Cortex of kidney (tissue), 1 donor: ENCODE measurements at places on chromosomes 1 and 21.

GRCh38 chr1:26434161-26434752 is 2.1 kb downstream of the DHDDS start:
- DNase-seq, result no peak

DNA sequence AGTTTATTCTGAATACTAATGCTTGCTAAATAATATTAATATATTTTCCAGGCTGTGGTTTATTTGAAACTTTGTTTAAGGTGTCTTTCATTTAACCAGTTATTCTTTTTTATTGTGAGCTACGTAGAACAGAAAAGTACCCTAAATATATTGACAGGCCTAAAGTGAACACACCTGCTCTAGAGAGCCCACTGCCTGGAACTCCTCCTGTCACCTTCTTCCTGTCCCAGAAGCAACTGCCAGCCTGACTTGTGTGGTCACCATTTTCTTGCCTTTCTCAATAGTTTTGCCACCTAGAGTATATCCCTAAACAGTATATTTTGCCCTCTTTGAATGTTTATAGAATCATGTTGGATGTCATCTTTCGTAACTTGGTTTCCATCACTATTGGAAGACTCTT is 48.5 kb downstream of the SCCPDH start:
- DNase-seq, result no peak

- no peak for DNase-seq
These were observed 8.9 kb upstream of the LEMD1 start for GRCh38 chr1:205430696-205431305.

- no peak for DNase-seq
These were observed 62.3 kb downstream of the ST6GALNAC3 start for GRCh38 chr1:76136894-76137293.

GRCh38 chr1:228007049-228007800 is 427 bp downstream of the WNT3A start:
- DNase-seq, result no peak
